ENCODE measurements at places on chromosomes 6 and 20.

DNA sequence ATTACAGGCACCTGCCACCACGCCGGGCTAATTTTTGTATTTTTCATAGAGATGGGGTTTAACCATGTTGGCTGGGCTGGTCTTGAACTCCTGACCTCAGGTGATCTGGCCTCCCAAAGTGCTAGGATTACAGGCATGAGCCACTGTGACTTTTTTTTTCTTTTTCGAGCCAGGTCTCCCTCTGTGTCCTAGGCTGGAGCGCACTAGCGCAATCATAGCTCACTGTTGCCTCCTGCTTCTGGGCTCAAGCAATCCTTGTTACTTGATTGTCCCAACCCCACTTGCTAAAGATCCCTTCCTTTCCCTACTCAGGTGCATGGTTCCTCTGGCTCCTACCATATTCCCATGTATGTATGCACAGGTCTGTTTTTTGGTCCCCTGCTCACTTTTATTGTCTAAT lies 27.4 kb upstream of the SMIM29 start:
- DNase-seq, result no peak

- no peak for DNase-seq
These were observed 52.8 kb downstream of the GTF2H5 start for GRCh38 chr6:158220786-158221442.

- no peak for DNase-seq
These were observed 56.7 kb downstream of the TRERF1 start for GRCh38 chr6:42394881-42395620.

DNA sequence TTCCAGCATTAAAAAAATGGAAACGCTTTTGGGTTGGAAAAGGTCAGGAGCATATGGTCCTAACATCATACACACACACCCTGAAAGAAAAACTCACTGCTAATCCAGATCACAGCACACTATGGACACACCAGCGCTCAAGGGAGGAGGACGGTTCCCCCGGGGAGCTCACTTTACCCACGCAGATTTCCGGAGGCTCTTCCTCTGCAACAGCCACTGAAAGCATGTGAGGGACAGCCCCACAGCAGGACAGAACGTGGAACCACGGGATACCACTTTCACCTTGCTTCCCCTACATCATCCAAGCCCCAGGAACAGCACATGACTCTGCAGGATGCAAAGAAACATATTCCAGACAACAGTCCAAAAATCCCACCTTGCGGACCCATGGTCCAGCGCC lies 13.2 kb downstream of the SNHG17 start:
- no peak for DNase-seq

DNA sequence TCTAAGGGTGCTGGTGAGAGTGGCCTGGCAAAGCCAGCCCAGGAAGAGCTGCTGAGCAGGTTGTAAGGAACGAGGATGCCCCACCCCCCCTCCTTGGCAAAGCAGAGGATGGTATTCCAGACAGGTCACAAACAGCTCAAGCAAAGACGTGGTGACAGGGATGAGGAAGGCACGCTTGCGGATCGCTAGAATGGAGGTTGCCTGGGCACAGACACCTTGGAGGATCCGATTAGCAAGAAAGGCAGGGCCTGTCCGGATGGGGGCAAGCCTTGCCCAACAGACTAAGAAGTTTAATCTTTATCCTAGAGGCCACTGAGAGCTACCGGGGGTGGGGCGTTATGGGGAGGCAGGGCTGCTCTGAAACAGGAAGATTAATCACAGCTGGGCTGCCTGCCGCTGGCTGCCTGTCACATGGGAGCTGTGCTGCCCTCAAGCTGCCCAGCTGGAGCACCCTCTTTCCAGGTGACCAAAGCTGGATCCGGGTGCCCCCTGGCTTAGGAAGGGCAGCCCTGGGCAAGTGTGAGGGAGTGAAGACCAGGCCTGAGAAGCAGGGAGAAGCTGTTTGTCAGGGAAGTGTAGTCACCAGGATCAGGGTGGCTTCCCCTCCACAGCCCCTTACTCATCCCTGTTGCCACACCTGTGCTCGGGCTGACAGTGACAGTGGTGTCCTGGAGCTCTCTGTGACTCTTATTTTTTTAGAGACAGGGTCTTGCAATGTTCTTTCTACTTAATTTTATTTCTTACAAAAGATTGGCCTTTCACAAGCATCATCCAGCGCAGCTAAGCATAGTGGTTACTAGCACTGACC lies 9.1 kb upstream of the MAPK13 start:
- no peak for DNase-seq

Measured in left renal pelvis (tissue), 4 donors.